GM12892 (cell line): ENCODE measurements at places on chromosomes 5 and 9.

- DNase-seq: no peak
Measured at GRCh38 chr9:129254566-129255287, 76.7 kb upstream of the IER5L start.

- no peak for DNase-seq
Measured at GRCh38 chr5:58204966-58205365, 254.9 kb downstream of the PLK2 start.

DNA sequence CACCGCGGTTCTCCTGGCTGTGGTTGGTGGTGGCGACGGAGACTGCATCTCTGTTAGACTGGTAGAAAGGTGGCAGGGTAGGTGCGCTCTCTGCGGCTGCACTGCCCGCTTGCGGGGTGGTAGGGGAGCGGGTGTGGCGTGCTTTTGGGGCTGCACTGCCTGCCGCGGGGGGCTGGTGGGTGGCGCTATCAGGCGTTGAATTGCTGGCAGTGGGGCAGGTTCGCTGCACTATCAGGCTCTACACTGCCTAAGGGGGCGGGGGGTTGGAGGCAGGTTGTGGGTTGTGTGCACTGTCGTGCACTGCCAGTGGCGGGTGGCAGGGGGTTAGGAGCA is 21.0 kb upstream of the TRIM52 start:
- DNase-seq: no peak

- no peak for DNase-seq
Measured at GRCh38 chr9:115109486-115109885, 8.5 kb downstream of the TNC start.

GRCh38 chr9:34892886-34893285 is 65.2 kb upstream of the PHF24 start:
- DNase-seq: no peak

- DNase-seq: no peak
Measured at GRCh38 chr5:72282878-72283277, 37.2 kb downstream of the MRPS27 start.

GRCh38 chr5:52988335-52989024 is 672 bp upstream of the ITGA2 start:
- DNase-seq: no peak

DNA sequence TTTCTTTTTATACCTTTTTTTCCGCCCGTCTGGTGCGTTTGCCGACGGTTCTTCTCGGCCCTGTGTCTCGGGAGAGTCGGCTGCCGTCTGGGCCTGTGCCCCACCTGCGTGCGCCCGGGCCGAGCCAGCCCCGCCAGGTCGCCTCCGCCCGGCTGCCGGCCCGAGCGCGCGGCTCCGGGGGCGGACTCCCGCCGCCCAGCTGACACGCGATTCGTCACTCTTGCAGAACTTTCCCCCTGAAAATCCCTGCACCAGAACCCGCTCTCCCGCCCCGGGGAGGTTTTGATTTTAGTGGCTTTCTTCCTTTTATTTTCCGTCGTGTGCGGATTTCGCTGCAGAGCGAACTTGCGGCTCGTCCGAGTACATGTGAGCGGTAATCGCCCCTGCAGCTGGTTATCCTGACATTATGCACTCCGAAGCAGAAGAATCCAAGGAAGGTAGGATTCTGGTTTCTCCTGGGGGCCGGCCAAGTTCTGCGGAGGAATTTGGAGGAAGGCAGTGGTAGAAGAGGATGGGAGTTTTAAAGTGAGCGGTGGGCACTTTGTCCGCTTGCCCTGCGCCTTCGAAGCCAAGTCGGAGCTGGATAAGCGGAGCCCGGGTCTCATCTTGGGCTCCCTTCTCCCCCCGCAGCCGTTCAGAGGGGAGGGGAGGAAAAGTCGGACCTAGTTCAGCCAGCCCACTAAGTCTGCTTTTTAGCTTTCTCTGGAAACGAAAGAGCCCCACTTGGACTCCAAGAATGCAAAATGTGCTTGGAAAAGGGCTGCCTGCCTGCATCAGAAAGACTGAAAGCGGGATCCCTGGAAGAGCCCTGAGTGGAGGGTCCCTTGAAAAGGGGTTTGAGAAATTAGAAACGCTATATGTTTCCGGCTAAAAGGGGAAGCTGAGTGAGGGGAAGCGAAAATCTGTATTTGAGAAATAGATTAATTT is at the start of gene TNFAIP8:
TNFAIP8 (plus strand) TSS at position 335 of the 927 bp plus-strand sequence; CDS start at position 407, 72 bp downstream.
- DNase-seq: peak; percentile 47

DNA sequence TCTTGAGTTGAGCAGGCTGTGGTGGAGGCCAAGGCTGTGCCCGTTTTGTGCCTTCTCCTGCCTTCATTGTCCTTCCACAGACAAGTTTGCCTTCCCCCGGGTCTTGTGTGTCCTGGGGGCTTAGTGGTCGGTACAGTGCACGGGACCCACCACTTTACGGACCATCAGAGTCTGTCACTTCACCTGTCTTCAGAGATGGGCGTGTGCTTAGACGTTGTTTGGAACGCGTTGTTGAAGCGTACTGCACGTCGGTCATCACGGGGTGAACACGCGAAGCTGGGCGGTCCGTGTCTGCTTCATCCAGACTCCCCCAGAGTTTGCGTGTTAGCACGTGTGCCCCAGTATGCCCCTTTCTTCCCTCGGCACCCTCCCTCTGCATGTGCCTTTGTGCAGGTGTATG is 24.8 kb downstream of the CEP72 start:
- no peak for DNase-seq

- DNase-seq: no peak
Measured at GRCh38 chr5:72523960-72524582, 16.9 kb upstream of the ZNF366 start.

DNA sequence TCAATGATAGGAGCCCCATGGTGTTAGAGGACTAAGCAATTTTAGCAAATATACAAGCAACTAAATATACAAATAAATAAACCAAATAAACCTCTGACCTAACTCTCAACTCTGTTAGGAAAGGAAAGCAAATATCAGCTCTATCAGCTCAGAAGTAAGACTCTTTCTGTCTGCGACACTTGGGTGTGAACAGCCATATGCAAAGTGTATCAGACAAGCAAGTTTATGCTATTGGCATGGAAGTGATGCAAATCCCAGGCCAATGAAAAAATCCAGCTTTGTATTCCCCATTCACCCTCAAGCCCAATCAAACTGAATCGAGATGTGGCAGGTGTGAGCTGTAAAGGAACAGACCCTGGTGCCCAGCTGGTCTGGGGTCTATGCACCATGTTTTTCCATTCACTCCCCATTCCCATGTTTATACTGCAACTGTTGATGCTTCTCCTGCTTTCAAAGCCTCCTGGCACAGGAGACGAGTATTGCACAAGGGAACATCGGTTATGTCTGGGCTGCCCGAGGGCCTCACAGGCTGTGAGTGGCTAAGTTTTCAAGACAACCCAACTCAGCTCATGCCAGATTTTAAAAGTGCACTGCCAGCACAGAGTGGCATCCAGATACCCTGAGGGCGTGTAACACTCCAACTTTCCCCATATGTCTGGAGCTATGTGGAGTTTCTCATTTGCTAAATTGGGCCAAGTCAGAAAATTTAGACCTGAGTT is 73.1 kb downstream of the FEM1C start:
- no peak for DNase-seq

DNA sequence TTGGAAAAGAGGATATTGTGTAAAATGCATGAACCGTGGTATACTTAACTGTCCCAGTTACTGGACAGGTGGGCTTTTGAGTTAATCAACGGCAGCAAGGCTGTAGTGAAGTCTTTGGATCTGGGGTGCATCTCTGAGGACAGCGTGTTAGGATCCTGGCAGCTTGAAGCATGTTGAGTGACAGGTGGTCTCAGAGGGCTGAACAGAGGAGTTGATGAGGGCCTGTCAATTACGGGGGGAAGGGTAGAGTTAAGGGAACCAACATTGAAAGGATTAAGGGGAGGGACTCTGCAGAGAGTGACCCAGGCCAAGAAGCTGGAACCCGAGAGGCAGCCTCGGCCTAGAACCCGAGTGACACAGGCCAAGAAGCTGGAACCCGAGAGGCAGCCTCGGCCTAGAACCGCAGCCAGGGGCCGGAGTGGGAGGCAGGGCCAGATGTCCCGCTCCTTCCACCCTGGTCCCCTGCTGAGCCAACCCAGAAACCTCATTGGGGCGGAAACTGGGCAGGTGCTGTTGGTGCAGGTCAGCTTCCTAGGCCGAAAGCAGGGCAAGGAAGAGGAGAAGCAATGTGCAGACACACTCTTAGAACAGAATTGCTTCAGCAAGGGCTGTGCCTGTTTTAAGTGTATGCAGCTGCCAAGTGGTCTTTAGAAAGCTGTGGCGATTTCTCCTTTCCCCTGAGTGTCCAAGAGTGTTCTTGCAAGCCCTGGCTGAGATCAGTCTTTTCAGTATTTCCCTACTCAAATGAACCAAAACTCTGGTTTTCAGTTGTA is 62.0 kb downstream of the ANKRD33B start:
- DNase-seq: no peak

- DNase-seq: no peak
Measured at GRCh38 chr9:34331196-34331595, 1.8 kb downstream of the NUDT2 start.

- no peak for DNase-seq
Measured at GRCh38 chr5:96260009-96260408, 173.0 kb downstream of the PCSK1 start.

- DNase-seq: no peak
Measured at GRCh38 chr5:16659536-16659935, 42.7 kb upstream of the RETREG1 start.

DNA sequence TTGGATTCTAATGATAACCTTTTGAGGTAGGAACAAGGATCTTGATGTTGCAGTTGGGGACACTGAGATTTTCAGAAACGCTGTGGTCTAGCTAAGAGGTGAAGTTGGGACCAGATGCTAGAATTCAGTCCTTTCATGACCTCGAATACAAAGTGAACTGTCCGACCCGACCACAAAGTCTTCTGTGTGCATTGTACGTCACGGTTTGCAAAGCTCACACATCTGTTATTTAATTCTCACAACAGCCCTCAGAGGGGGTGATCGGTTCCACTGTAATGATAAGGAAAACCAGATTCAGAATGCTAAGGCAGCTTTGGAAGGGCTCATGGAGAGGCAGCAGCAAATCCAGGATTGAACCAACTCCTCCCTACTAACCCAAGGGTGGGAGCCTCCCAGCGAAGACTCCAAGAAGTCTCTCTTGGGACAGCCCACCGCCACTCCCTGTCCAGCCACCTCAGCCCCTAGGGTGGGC is 16.6 kb upstream of the KIF12 start:
- no peak for DNase-seq

GRCh38 chr5:140107312-140108092 is 6.4 kb upstream of the PURA start:
- DNase-seq: peak; percentile 89

DNA sequence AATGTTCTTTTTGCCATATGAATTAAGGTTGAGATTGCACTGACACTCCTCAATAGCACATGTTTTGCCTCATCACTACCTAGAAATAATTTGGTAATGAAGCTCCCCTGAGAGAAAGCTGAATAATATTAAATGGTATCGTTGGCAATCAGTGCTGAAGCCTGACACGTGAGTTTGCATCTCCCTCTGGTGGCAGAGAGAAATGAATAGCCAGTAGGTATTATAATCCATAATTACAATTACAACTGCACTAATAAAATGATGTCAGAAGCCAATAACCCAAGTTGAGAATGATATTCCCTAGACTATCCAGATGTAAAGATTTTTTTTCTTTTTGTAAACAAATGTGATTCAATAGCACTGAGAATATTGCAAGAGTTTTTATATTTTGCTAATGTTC is 700.3 kb downstream of the PTPRD start:
- no peak for DNase-seq

GRCh38 chr9:69454321-69454720 is 129.3 kb downstream of the ENTREP1 start:
- no peak for DNase-seq

DNA sequence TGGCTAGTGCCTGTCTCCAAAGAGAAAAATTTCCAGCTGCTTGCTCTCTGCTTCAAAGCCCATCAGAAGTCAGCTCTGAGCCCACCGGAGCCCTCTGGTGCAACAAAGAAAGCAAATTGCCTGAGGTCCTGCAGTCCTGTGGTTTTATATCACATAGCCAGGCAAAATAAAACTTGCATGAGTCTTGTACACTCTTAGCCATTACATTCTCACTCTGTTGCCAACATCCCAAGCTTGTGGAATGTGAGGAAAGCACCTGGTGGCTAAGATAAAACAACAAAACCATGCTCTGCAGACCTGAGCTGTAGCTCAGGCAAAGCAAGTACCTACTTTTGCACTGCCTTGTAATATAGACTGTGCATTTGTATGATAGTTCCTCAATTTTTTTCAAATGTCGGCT is 133.7 kb downstream of the GPBP1 start:
- no peak for DNase-seq

DNA sequence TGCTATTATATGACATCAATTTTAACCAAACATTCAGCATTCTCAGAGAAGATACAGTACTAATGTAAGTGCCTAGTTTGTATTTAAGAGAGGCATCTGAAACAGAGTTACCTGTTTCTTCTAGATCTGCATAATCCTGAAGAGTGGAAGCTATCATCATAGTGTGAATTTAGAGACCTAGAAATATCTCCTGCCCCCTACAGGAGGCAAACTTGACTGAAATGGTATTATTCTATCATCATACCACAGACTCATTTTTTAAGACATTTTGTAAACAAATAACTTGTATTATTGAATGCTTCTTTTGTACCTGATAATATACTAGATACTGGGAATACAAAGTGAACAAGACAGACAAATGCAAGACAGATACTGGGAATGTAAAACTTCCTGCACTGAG is 216.8 kb upstream of the RPS23 start:
- DNase-seq: no peak

DNA sequence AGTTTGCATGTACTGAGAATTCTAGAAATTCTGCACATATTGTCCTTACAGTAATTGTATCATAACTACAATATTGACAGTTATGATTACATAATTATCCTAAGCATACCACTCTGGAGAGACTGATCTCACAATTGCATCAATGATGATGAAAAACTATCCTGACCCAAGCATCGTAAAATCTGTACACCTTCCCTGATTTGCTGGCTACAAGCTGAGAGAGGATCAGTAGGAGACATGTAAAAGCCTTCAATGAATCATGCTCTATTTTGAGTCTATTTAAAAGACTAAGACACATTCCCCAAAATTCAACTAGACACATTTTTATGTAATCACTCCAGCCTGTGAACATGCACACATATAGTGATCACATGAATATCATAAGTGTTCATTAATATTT is 1833.8 kb downstream of the EFNA5 start:
- DNase-seq: no peak

DNA sequence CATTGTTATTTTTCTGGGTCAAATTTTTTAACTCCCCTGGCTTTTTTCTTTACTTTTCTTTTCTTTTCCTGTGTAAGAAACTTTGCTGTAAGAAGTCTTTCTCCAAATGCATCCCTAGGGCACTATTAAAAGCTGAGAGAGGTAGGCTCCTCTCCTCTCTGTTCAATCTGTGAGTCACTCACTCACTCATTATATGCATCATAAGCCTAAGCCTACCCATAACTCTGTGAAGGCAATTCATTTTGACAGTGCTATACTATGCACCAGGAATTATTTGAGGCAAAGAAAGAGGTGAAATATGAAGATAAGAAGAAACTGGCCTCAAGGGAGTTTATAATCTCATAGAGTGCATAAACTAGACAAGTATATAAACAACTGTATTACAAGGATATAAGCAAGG is 67.9 kb upstream of the PRR16 start:
- no peak for DNase-seq
